ENCODE measurements at places on chromosomes 4 and X.

DNA sequence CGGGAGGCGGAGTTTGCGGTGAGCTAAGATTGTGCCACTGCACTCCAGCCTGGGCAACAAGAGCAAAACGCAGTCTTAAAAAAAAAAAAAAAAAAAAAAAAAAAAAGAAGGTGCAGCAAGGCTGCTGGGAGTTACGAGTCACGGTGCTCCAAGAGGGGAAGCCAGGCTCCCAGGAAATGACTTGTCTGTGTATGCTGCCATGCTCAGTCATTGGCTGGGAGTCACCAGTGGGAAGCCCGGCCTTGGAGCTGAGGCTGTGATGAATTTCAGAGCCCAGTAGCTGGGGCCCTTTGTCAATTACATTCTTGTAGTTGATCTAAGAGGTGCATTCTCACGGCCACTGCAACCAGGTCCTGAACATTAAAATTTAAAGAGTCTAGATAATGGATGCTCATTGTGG lies 1105.1 kb upstream of the TENM3 start:
- DNase-seq, result no peak

GRCh38 chr4:124640022-124640730 lies 72.4 kb downstream of the ANKRD50 start:
- no peak for DNase-seq

DNA sequence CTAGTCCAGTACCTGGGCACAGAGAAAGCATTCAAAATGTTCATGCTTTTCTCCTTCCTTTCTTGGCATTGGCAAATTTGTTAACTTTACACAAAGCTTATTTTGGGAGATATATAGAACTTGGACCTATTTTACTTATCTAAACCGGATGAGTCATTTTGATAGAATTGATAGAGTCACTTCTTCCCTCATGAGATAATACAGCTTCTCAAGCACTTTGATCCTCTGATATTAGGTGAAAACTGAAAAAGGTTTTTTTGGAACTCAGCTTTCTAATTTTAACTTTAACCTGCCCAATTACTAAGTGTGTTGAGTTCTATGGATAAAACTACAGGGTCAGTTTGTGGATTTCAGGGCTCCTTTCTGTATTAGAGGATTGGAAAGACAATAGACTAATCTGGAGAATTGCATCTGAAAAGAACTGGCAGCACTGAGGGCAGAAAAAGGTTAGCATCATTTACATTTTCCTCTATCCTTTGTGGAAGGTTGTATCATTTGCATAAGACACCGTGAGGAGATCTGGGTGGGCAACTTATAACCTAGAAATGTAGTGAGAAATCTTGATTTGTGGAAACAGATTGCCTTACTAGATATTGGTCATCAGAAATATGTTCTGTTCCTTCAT lies 2.4 kb downstream of the WDR44 start:
- no peak for DNase-seq

DNA sequence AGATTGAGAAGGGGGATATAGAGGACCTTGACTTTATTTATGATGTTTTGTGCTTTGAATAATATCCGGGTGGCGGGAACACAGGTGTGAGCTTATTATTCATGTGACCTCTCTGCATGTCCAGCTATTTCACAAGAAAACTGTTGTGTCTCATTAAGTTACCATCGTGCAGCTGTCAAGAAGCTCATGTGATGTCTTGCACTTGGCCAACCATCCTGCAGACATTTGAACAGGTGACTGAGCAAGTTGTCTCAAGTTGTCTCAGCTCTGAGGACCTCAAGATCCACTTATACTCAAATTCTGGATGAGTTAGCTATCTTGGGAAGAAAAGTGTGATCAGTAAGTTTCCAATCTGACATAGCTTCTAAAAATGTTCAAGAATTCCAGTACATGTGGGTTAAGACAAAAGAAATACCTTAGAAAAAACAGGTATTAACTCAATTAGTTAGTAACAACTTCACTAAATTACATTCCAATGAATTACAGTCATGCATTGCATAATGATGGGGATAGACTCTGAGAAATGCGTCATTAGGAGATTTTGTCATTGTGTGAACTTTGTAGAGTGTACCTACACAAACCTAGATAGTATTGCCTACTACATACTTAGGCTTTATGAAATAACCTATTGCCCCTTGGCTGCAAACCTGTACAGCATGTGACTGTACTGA lies 462.2 kb downstream of the INPP4B start:
- DNase-seq, result no peak

- DNase-seq, result no peak
These were observed 217.0 kb downstream of the RAB28 start for GRCh38 chr4:13267091-13267490.
